H9 (cell line): ENCODE measurements at places on chromosomes 12 and 14.

GRCh38 chr12:130086797-130087196 lies 75.5 kb upstream of the FZD10 start:
- no peak for DNase-seq

GRCh38 chr12:75471902-75472890 lies 8.4 kb upstream of the GLIPR1 start:
- no peak for DNase-seq

GRCh38 chr12:106773286-106774004 lies 1.0 kb upstream of the RIC8B start:
- DNase-seq: no peak

DNA sequence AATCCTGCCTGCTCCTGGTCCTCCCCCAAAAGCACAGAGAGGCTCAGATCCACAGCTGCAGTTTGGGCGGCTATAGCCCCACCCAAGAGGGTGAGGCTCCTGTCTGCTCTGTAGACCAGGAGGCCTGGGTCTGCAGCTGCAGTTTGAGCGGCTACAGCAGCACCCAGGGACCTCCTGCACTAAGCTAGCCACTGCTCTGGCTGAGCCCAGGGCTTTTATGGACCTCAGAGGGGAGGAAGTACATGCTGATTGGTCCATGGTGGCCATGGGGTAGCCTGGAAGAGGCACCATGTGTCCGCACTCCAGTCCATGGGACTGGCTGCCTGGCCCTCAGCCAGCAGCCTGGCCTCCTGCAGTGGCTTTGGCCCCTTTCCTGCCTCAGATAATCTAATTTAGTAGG lies 49.6 kb upstream of the GSC start:
- no peak for DNase-seq

GRCh38 chr14:57512220-57512619 lies 18.6 kb upstream of the CCDC198 start:
- DNase-seq: no peak

- peak; percentile 28 for DNase-seq
Observed at GRCh38 chr12:56687223-56688128, 608 bp downstream of the PTGES3 start.

DNA sequence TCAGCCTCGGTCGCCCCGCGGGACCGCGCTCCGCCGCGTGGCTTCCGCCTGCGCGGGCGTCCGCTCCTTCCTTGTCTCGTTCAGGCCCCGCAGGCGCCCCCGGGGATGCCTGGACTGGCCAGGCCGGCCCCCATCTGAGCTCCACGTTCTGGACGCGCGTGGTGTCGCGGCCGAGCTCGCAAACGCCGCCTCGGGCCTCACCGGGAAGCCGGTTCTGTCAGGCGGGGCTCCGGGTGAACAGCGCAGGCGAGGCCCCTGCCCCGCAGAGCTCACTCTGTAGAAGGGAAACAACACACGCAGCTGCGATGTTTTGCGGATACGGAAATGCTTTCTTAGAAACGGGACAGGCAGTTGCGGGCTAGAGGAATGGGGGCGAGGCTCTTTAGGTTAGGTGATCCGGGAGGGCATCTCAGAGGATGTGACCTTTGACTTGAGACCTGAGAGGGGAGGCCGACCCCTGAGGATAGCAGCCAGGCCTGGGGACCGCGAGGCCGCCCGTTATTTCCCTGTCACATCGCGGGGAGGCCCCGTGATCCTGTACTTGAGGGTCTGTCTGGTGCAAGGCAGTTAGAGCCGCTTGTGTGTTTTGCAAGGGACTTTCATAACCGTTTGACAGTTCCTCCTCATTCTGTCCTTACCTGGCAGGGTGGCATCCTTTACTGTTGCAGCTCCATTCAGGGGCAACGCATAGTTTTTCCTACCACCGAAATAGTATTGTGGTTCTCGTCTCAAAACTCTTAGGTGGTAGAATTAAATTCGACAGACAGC lies 584 bp downstream of the VRK1 start:
- DNase-seq: peak; percentile 36

GRCh38 chr14:73789989-73790581 lies 61.5 kb upstream of the PTGR2 start:
- no peak for DNase-seq

DNA sequence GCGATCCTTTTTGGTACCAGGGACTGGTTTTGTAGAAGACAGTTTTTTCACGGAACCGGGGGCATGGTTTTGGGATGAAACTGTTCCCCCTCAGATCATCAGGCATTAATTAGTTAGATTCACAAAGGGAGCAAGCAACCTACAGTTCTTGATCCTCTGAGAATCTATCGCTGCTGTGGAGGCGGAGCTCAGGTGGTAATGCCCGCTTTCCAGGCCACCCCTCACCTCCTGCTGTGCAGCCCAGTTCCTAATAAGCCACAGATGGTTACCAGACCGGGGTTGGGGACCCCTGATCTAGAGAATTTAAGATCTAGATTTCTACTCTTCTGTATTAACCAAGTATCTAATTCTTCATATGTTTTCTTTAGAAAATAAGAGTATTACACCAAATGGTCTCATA lies 4.8 kb downstream of the ARHGAP5 start:
- peak; percentile 28 for DNase-seq

DNA sequence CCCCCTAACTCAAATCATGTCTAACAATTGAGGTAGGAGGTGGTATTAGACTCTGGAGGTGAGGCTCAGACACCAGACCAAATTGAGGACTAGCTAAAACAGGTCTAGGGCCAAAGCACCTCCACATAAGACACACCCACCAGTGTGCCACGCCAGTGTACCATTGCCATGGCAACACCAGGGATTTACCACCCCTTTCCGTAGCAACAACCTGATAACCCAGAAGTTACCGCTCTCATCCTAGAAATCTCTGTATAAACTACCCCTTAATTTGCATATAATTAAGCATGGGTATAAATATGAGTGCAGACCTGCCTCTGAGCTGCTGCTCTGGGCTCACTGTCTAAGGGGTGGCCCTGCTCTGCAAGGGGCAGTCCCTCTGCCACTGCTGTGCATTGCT lies 57.4 kb upstream of the PPP2R5C start:
- DNase-seq: no peak

DNA sequence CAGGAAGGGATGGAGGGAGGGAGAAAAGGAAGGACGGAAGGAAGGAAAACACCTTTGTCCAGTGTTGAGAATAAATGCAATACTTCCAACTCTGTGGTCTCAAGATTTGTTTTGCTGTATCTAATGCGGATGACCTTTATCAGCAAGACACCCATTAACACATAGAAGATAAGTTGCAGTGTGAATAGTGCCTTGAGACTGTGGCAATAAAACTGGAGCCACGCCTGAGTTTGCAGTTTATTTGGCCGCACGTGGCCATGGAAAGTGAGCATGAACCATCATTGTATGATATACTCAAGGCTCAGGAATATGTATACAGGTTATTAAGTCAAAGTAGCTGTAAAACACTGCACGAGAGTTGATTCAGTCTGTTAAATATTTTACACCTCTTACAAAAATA lies 113.6 kb upstream of the EEA1 start:
- no peak for DNase-seq

- no peak for DNase-seq
Observed at GRCh38 chr14:34122081-34122480, 171.2 kb upstream of the EGLN3 start.

DNA sequence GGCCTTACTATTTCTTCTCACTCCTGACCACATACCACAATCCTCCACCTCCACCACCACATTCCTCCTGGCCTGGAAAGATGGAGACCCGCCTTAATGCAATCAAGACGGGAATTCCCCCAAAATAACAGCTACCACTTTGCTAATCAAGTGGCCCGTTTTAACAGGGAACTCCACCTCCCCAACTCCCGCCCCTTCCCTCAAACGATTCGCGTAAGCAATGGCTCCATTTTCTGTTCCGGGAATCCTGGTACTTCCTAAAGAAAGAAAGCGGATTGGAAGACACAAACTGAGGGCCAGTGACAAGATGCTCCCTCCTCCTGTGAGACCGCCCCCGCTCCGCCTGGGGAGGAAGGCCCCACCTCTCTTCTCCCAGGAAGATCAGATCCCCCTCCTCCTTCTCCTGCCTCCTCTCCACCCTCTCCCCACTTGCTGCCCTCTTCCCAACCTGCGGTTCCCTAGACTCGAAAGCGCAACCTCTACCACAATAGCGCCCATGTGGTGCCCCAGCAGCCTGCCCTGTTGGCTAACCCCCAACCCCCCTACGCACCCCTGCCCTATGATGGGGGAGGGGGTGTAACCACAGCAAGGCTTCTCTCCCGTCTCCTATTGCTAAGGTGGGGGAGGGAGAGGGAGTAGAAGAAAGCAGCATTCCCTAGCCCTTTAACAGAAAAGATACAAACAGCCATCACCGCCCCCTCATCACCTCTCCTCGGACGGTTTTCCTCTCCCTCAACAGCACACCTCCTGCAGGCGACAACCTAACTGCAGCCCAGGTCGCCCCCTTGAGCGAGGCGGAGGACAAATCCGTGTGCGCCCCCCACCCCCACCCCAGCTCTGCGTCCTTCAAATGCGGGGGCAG lies 777 bp downstream of the ARF3 start:
- DNase-seq: peak; percentile 98

DNA sequence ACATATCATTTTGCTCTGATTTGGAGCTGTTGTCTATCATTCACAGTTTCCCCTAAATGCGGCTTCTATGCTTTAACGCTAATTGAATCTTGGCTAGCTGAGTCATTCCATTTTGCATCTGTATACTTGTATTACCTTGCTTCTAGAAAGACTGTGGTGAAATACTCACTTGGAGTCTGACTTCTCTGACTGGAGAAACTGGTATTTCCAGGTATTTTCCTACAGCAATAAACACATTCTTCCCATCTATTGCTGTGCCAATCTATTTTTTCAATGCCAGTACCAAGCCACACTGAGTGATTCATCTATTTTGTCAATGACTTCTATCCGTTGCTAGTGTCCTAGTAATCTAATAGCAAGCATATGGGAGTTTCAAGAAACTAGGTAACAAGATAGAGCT lies 76.0 kb upstream of the ST8SIA1 start:
- no peak for DNase-seq

GRCh38 chr14:104289507-104289906 lies 151.1 kb downstream of the KIF26A start:
- peak; percentile 4 for DNase-seq

DNA sequence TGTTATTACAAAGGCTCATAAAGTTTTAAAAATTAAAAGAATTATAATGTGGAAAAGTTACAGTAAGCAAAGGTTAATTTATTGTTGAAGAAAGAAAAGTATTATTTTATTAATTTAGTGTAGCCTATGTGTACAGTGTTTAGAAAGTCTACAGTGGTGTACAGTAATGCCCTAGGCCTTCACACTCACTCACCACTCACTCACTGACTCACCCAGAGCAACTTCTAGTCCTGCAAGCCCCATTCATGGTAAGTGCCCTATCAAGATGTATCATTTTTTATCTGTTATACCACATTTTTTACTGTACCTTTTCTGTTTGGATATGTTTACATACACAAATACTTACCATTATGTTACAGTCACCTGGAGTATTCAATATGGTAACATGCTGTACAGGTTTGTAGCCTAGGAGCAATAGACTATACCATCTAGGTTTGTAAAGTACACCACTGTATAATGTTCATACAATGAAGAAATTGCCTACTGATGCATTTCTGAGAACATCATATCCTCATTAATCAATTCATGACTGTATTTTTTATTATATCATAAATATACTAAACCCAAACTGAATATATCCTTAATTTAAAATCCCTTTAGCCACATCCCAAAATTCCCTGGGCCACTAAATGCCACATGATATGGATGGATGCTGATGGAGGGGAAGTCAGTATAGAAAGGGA lies 43.6 kb upstream of the NID2 start:
- DNase-seq: no peak

DNA sequence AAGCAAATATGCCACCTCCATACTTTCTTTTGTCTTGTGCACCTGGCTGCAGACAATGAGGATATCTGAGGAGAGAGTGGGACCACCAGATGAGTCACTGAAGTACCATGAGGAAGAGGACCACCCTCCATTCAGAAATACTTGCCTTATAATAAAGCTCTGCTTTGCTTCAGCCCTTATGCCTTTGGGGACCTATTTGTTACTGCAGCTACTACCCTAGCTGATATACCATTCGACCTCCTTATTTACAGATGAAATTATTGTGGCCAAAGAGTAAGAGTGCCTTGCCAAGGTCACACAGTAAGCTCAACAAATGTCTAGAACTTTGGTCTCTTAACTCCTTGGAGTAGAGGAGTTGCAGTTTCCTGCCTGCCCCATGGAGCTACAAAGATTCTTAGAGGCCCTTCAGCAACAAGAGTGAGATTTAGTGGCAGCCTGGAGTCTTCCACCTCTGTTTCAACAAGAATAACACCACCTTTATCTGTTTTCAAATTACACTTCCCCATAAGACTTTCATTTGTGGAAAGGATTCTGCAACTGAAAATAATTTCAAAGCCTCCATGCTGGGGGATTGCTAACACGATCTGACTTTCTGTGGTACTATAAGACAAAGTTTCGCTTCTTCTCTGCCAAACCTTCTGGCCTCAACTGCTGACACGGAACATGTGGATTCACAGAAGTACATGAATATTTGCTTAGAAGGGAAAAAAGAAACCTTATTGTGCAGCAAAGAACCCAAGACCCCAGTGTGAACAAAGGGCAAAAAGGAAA lies 3.6 kb downstream of the CMKLR1 start:
- no peak for DNase-seq

- DNase-seq: no peak
Observed at GRCh38 chr12:50828886-50829285, 13.8 kb upstream of the TMPRSS12 start.

DNA sequence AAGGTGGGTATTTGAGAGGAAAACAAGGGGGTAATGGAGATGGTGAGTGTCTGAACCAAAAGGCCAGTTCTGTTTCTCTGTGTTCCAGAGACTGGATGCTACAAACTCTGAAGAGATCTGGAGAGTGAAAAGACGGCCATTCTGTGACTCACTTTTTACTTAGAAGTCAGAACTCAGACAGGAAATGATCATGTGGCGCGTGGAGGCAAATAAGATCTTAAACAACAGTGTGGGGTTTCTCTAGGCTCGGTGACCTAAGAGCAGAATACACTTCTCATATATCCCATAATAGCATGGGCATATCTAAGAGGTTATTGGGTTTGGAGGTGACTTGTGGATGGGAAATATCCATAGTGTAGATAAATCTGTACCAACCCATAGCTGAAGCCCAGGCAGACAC lies 463.5 kb downstream of the TMEM132D start:
- no peak for DNase-seq

DNA sequence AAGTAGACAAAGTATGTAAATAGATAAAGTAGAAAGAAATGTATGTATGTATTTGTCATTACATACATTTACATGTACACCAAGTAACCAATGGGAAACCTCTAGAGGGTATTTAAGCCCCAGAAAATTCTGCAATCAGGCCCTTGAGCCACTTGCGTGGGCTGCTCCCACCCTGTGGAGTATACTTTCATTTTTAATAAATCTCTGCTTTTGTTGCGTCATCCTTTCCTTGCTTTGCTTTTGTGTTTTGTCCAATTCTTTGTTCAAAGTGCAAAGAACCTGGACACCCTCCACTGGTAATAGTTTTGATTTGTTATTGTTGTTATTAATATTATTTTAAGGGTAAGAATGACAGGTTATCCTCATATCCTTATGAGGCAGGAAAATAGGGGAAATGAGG lies 21.8 kb downstream of the CAPS2 start:
- no peak for DNase-seq

GRCh38 chr14:26527095-26527494 lies 70.7 kb downstream of the NOVA1 start:
- no peak for DNase-seq

GRCh38 chr14:55744321-55744720 lies 164.3 kb downstream of the KTN1 start:
- DNase-seq: no peak

GRCh38 chr12:76852106-76852505 lies 26.7 kb downstream of the CSRP2 start:
- no peak for DNase-seq
